Stimulated activated CD4-positive, alpha-beta T cell treated with anti-CD3 and anti-CD28 coated beads, Interleukin-1b, Interleukin-23, amount 100 ng/mL, for 1 hour (primary cell): ENCODE measurements at places on chromosomes 13 and 19.

GRCh38 chr13:102956449-102956848 is 109.8 kb downstream of the SLC10A2 start:
- no peak for DNase-seq

DNA sequence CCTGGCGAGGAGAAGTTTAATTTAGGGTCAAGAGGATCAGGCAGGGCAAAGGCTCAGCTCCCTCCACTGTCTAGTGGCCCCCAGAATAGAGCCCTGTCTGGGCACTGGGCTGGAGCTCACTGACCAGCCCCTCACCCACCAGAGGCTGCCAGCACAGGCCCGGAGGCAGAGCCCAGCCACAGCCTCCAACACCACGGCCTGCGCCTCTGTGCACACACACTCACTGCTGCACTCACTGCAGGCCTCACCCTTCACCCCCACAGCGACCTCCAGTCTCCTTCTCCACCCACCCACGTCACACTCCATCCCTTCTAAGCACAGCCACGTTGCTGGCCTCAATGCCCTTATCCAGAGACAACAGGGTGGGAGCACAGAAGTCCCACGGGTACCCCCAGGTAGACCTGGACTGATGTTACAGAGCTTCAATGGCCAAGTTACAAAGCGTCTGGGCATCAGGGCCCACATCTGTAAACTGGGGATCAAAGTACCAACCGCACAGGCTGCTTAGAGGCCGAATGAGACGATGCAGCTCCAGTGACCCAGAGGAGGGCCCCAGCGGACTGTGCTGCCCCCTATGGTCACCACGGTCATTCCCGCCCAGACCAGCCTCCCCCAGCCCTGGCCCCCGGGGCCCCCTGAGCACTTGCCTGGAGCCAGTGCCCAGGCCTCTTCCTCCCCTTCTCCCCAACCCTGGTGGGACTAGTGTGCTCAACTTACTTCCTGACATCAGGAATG is 4.5 kb upstream of the PRKD2 start:
- no peak for DNase-seq

- no peak for DNase-seq
These were observed 60.7 kb downstream of the ZAR1L start for GRCh38 chr13:32254416-32254815.

- DNase-seq = no peak
These were observed 10.9 kb downstream of the SETDB2 start for GRCh38 chr13:49455007-49455398.

DNA sequence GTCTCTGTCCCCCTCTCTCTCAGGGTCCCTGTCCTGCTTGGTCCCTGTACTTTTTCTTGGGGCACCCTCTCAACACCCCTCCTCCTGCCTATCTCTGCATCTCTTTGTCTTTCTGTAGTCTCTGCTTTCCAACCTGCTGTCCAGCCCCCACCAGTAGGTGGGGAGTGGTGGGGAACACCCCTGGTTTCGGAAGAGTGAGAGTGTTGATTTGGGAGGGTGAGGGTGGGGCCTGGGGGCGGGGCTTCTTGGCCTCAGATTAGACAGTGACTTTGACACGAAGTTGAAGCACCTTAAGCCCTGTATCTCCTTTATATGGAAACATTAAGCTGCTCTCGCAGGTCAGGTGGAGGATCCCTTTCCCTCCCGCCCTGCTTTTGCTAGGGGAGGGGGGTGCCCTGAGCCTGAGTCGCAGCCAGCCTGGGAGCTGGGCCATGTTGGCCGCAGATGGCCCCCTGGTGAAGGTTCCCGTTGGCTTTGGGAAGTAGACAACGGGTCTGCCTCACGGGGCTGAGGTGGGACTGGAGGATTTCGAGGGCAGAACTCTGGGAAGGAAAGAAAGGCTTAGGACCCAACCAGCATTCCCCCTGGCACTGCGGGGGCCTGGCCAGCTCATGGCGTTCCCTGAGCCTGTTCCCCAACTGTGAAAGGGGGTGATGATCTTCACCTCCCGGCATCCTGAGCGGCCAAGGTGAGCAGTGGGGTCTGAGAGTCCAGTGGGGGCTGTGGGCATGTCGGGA is at the start of gene KCNJ14:
KCNJ14 (plus strand) TSS at position 404 of the 737 bp plus-strand sequence. CDS start 6,151 bp downstream, outside the sequence.
- DNase-seq = no peak

DNA sequence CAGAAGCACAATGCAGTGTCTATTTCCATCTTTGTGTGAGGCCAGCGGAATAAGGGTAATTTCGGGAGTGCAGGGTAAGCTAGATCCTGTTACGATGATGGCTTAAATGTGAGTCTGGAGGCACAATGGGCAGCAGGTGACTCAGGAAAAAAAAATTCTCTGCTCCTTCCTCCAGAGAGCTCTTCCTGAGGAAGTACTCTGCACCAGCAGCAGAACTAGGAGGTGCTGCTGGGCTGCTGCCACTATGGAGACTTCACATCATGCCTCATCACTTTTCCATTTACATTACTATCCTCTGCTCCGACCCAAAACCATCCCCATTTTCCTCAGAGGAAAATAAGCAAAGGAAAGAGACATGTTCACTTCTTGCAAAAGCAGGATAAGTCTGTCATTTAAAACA is 282.0 kb downstream of the DNAJC15 start:
- no peak for DNase-seq

- DNase-seq = no peak
These were observed 302.4 kb downstream of the PCDH20 start for GRCh38 chr13:61113140-61113658.

DNA sequence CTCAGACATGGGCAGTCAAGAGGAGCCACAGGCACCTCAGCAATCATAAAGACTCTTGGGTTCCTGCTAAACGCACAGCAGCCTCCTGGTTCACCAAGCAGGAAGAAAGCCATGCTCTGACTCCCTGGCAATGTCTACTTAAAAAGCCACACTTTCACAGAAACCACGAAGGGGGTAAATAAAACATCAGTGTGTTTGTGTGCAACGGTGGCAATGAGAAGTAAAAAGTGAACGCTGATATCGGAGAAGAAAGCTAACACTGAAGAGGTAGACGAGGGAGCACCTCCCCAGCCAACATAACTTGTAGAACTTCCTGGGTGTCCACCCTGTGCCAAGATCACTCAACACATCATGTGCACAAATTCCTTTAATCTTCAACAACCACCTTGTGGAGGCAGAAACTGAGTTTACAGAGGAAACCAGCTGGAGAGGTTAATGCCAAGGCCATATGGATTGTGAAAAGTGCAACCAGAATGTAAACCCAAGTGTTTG is 30.2 kb downstream of the HSPH1 start:
- DNase-seq = no peak

GRCh38 chr19:42293540-42293939 is 8.4 kb upstream of the PRR19 start:
- no peak for DNase-seq

GRCh38 chr19:5804516-5805461 is at the start of gene NRTN:
Gene NRTN, plus strand, starts transcription at chr19:5805067. Its CDS starts 19,099 bp downstream, at chr19:5824166.
- DNase-seq = peak; percentile 11

DNA sequence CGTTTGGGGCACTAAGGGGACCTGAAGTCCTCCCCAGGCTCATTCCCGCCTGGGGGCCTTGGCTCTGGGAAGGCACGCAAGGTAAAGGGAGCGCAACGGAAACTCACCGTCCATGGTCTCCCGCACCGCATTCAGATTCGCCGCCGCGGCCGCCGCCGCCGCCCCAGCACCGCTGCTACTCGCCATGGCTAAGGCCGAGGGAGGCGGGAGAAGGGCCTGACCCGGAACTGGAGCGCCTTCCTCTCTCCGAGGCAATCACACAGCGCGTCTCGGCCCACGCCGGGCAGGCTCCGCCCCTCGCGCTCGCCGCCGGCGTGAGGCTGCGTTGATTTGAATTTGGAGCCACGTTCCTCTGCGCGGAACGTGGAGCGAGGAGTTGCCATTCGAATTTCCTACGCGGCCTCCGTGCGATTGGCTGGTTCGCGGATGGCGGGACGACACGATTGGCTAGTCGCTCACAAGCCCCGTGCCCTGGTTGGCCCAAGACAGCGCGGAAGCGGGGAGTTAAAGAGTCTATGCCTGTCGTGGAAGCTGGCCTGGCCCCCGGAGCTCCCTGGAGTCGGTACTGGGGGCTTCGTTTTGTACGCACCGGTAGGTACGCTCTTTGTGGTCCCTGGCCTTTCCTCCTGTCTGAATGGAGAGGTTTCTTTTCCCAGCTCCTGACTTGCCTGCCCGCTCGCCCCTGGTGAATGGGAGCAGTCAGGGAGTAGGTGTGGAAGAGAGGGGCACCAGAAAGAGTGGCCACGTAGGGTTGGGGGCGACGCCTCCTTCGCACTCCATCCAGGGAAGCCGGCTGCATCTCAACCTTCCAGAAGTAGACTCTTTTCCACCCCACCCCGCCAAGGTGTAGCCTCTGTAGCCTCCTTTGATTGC is at the start of the genes BORA and MZT1:
BORA (plus strand) TSS at position 507 of the 873 bp plus-strand sequence. CDS start 1,018 bp downstream, outside the sequence.
MZT1 (minus strand) TSS at position 213 of the 873 bp plus-strand sequence; CDS start at position 186, 27 bp downstream.
- peak; percentile 84 for DNase-seq

GRCh38 chr19:22545751-22546150 is 88.4 kb upstream of the ZNF492 start:
- DNase-seq = no peak

DNA sequence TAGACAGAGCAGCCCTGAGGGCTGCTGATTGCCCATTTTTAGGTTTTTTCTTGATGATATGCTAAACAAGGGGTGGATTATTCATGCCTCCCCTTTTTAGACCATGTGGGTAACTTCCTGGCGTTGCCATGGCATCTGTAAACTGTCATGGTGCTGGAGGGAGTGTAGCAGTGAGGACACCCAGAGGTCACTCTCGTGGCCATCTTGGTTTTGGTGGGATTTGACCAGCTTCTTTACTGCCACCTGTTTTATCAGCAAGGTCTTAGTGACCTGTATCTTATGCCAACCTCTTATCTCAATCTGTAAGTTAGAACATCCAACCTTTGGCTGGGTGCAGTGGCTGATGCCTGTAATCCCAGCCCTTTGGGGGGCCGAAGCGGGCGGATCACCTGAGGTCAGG is 148.0 kb downstream of the PTPRS start:
- no peak for DNase-seq

GRCh38 chr13:63902141-63902540 is 2486.5 kb upstream of the PCDH20 start:
- DNase-seq = no peak

GRCh38 chr19:6412447-6413091 is 12.0 kb downstream of the KHSRP start:
- DNase-seq = no peak

DNA sequence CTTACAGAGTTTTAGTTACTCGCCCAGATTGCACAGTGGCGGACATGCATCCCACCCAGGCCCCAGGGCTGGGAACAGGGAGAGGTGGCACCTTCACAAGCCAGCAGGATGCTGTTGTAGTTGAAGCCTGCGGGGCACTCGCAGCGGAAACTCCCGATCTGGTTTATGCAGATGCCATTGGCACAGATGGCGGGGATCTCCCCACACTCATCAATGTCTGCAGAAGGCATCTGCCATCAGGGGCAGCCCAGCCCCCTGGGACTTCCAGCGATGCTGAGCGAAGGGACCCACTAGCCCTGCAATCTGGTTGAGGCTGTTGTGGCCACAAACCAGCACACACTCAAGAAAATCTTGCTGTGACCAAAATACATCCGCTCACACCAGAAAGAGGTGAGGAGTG is 44.6 kb downstream of the CCL25 start:
- no peak for DNase-seq

GRCh38 chr13:113655346-113656002 is 2.5 kb downstream of the ATP4B start:
- DNase-seq = no peak

DNA sequence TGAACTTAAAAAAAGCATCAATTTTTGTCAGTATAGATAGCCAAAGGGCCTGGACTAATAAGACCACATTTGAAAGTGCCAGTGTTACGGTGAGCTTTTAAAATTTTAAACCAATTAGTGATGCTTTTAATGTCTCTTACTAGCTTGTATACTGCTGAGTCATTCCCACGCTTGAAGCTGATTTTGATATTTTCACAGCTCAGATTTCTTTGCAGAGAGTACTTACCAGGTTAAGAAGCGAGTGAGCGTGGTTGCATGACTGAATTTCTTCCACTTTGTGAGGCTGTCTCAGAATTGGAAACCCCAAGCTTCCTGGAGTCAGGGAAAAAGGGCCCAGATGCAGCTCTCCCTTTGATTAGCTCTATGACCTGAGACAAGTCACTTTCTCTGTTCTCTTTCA is 74.5 kb upstream of the NBEA start:
- DNase-seq = no peak

GRCh38 chr13:27928805-27929753 is 9.3 kb downstream of the PDX1 start:
- DNase-seq = no peak

- no peak for DNase-seq
These were observed 154.8 kb downstream of the ABCC4 start for GRCh38 chr13:95146486-95146885.

DNA sequence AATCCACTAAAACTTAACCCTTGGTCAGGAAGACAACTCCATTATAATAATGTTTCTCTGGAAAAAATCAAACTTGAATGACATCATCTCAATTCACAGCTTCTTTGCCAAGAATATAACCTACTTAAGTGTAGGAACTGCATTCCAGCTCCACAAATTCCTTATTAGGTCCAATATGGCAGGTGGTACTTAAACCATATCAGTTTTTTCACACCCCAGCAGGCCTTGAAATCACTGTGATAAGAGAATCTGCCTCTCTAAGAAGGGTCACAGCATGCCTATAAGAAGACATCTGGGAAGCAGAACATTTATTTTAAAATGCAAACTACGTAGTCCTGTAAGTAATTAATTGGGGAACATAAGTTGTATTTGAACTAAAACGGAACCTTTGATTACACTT is 687.8 kb downstream of the DIAPH3 start:
- no peak for DNase-seq

DNA sequence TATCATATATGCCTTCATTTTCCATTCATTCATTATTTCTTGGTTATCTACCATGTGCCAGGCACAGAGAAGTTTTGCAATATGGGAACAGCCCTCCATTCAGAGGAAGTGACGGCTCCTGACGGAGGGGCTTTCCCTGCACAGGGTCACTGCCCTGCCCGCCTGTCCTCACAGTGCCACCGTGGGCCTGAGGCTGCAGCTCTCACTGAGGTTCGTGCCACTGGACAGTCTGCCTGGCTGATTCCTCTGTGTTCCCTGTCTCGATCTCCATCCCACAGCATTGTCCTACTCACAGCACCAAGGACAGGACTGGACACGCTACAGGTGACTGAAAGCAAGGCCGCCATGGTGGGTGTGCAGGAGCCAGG is 92.7 kb downstream of the TSHZ3 start:
- no peak for DNase-seq

DNA sequence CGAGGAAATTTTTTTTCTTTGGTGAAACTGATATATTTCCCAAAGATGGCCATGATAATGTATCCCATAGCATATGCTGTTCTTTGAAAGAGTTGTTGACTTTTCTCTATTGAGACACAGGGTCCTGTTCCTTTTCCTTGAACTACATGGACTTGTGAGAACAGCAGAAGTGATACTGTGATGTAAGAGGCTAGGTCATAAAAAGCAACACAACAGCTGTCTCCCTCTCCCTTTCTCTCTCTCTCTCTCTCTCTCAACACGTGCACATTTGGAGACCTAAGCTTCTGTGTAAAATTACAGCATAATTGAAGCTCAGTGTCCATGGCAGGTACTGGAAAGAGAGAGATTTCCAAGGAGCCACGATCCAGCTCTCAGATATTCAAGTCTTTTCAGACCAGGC is 1712.4 kb downstream of the EFNB2 start:
- DNase-seq = no peak
